ENCODE measurements at places on chromosomes 12 and 14.

- DNase-seq: no peak
Observed at GRCh38 chr12:14260011-14260993, 105.2 kb upstream of the ATF7IP start.

DNA sequence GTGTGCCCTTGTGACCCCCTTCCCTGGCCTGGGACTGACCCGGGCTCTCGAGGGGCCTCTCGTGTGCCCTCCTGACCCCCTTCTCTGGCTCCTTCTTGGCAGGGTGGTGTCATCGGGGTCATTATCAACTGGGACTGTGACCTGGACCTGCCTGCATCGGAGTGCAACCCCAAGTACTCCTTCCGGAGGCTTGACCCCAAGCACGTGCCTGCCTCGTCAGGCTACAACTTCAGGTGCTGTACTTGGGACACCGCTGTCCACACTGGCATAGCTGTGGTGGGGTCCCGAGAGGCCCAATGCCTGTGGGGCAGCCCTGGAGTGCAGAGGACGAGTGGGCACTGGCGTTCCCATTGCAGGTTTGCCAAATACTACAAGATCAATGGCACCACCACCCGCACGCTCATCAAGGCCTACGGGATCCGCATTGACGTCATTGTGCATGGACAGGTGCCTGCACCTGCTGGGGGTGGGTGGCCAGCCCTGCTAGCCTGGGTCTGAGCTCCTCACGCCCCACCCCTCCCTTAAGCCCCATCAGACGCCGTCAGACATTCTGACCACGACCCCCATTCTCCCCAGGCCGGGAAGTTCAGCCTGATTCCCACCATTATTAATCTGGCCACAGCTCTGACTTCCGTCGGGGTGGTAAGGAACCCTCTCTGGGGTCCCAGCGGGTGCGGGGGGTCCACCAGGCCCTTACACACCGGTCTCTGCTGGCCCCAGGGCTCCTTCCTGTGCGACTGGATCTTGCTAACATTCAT lies 2.5 kb downstream of the P2RX2 start:
- no peak for DNase-seq

GRCh38 chr12:45590646-45591045 lies 138.9 kb upstream of the ARID2 start:
- no peak for DNase-seq

DNA sequence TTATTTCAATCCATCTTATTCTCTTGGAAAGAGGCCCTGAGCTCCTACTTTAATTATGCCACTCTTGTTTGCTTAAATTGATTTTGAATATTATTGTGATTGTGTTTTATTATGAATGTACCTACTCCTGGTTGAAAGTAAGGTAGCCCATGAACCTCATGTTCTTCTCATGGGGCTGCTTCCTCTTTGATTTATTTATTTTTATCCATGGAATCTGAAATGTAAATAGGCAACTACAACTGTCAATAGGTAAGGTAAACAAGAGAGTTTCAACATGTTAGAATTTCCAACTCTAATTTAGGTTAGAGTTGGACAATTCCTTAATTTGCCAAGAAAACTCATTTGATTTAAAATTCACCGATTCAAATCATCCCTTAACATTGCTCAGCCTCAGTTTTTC lies 16.2 kb downstream of the TPH2 start:
- no peak for DNase-seq

DNA sequence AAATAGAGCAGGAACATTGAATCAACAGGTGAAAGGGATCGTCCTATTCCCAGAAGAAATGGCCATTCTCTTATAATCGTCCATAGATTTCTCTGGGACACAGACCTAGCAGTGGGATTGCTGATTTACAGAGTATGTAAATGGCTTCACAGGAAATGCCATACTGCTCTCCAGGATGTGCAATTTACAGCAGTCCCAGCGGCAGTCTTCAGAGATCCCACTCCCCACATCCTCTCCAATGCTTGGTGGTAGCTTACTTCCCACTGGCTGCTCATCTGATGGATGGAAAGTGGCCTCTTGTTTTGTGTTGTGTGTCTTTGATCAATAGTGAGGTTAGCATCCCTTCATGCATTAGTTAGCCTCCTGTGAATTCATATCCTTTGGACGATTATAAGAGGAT lies 58.1 kb upstream of the PRMT8 start:
- DNase-seq: no peak

DNA sequence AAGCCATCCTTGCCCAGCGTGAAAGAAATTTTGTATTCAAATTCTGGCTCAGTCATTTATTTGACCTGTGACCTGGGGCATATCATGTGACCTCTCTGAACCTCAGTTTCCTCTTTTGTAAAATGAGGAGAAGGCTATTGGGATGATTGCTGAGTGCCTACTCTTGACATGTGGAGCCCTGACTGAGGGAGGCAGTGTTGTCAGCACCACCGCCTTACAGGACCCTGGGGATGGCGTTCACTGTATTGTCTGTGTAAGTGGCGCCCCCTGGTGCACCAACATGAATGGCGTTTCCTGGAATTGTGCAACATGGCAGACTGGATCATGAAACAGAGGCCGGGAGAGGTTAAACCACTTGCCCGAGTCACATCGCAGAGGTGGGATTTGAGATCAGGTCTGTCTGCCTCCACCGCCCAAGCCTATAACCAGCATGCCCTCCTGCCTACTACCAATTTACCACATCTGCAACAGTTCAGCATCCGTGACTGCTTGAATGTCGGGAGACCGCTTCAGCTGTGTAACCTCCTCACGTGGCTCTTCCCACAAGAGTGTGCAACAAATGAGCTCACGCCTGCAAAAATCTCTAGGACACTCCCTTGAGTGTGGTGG lies 20.1 kb upstream of the CCDC63 start:
- DNase-seq: peak; percentile 76

GRCh38 chr14:99538275-99538674 lies 57.1 kb downstream of the CCNK start:
- no peak for DNase-seq

DNA sequence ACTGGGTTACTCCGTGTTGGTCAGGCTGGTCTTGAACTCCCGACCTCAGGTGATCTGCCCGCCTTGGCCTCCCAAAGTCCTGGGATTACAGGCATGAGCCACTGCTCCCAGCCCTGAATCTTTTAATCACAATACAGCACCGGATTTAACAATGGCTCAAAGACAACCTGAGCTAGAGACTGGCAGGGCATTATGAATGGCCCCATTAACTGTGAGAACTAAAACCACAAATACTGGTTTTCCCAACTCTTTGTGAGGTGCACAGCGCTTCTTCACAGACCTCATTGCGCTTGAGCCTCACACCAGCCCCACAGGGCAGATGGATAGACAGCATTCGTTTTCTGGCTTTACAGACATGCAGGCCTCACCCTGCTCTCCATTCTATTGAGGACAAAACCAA lies 107.0 kb upstream of the FKBP4 start:
- no peak for DNase-seq

DNA sequence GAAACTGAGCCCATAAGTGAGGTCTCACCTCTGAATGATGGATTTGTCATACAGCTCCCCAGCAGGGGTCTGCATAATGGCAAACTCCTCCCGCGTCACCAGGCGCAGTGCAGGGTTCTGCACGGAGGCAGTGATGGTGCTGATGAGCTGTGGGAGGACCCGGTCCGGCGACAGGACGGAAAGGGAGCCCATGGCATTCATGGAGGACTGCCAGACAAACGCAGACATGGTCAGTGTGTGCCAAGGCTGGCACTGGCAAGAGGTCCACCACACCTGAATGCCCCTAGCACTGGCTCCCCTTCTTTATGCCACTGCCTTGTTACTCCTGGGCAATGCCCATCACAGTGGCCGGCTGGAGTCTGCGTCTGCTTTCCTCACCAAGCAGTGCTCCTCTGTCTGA lies 32.7 kb downstream of the GCN1 start:
- DNase-seq: no peak

GRCh38 chr12:109277899-109278762 lies 31.0 kb downstream of the FOXN4 start:
- peak; percentile 79 for DNase-seq

DNA sequence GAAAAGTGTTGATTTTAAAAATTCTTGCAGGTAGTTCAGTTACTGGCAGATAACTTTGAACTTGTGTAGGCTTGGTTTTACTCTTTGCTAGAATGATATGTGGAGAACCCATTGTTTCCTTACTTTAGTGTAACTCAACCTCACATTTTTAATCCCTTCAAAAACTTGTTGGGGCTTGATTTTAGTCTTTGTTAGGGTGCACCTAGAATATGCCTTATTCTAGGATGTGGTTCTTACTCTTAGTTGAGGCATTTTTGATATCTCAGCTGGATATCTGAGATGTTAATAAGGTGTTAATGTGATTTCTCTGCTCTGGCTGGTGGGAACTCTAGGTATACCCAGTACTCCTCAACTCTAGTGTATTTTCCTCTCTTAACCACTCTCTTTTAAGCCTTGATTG lies 10.0 kb downstream of the MNAT1 start:
- DNase-seq: no peak

GRCh38 chr14:65373016-65373670 lies 39.4 kb upstream of the FUT8 start:
- no peak for DNase-seq

DNA sequence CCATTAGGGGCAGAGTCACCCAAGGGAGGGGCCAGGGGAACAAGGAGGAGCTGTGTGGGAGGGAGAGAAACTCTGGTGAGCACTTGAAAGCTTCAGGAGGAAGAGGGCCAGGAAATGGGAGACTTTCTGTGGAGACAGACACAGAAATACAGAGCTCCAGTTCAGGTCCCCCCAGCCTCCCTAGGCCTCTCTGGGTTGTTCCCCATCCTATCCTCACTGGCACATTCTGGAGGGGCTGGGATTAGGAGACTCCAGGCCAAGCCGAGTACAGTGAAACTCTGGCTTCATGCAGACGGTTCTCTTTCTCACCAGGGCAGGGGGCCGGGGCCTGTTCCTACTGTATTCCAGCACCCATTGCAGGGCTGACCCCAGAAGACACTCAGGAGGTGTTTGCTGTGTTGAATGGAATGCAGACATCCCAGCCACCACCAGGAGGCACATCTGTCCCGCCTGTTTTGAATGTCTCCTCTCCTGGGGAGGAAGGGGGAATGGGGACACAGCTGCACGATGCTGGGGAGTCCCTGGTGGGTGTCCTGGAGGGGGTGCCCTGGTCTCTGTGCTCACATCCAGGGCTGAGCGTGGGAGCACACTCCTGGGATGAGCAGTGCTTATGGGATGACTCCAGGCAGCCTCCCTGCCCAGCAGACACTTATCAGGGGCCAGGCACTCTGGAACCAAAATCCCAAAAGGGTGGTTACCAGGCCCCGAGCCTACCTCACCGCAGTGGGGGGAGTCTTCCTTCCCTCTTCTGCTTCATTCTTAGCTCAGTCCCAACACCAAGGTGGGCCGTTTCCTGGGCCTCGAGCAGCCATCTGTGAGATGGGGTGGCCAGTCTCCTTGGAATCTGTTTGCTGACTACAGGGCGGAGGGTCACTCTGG lies 5.5 kb upstream of the KRT84 start:
- no peak for DNase-seq

GRCh38 chr14:52051251-52051650 lies 17.6 kb downstream of the NID2 start:
- no peak for DNase-seq

DNA sequence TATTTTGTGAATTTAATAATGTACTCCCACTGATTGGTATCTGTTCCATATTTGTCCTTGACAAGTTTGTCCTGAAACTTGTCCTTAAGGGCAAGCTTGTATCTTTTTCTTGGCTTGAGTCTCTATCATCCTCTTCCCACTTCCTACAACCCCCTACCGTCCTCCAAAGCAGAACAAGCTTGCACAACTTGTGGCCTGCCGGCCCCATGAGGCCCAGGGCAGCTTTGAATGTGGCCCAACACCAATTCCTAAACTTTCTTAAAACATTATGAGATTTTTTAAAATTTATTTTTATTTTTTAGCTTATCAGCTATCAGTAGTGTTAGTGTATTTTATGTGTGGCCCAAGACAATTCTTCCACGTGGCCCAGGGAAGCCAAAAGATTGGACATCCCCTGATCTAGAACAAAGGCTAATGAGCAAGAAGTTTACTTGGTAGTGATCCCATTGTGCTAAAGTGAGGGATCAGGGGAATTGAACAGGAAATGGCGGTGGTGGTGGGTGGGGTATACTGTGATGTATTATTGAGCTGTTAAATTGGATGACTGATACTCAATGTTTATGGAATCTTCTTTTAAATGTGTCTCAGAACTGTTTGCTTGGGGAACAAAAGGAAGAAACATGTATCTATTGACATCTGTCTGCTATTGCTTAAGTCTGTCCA lies 37.8 kb downstream of the TMX1 start:
- no peak for DNase-seq

GRCh38 chr14:43183916-43184315 lies 1323.2 kb downstream of the FSCB start:
- DNase-seq: no peak

- DNase-seq: no peak
Observed at GRCh38 chr12:105980533-105980932, 158.2 kb downstream of the NUAK1 start.

- no peak for DNase-seq
Observed at GRCh38 chr14:75881994-75882393, 99.8 kb downstream of the TGFB3 start.

DNA sequence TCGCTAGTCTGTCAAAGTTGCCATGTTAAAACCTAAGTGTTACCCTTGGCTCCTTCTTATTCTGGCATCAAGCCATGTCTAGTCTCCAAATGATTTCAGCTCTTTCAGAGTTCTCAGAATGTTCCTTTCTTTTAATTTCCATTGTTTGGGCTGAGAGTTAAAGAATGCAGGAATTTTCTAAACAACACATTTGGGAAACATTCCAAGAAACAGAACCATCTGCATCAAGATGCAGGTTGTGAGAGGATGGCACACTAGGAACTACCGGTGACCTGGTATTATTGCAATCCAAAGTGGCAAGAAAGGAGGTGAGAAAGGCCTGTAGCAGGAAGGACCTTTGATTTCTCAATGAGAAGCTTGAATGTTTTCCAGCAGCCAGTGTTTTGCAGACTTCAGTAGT lies 30.1 kb downstream of the SLC35F4 start:
- no peak for DNase-seq

DNA sequence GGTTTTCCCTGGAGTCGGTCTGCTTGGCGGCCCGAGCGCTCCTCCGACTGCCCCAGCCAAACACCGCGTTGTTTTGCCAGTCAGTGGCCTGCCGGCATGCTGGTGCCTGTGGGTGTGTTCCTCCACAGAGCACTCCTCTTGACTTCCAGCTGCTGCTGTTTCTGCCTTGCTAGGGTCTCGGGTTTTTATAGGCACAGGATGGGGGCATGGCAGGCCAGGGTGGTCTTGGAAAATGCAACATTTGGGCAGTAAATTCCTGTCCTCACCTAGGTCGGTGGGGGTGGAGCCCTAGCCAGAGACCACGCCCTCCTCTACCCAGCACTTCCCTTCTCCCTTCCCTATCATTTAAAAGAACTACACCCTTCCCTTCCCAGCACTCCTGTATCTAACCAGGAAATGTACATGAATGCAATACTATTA lies 34.7 kb upstream of the VASH1 start:
- peak; percentile 48 for DNase-seq

GRCh38 chr14:98494582-98494981 lies 777.4 kb downstream of the BCL11B start:
- DNase-seq: no peak
